ENCODE measurements at places on chromosomes 6 and 20.

DNA sequence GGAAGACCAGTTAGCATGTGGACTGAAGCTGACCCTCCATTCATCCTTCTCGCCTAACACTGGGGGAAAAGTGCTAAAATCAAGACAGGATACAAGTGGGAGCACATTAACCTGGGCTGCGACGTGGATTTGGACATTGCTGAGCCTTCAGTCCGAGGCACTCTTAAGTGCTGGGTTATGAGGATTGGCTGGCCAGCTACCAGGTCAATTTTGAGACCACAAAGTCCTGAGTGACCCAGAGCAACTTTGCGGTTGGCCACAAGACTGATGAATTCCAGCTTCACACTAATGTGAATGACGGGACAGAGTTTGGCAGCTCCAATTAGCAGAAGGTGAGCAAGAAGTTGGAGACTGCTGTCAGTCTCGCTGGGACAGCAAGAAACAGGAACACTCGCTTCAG, 20.7 kb downstream of the FUCA2 start:
- no peak for DNase-seq

DNA sequence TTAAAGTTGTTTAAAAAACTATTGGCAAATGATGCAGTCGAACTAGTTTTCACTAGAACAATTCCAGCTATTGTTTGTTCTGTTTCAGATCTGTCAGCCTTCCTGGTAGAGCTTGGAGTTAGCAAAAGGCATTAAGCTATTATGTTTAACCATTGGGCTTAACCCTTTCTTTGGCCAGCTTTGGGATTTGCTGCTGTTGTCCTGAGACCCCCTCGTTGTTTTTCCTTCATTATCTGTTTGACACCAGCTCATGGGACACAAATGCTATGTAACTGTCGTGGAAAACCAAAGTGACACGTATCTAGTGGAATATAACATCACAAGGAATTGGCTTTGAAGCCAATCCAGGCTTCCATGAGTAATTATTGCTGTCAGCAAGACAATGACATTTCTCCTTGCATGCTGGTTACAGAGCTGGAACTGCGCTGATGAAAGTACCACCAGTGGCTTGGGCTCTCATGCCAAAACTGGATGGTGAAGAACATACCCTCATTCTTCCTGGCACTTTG, 96.0 kb downstream of the EYA2 start:
- no peak for DNase-seq

DNA sequence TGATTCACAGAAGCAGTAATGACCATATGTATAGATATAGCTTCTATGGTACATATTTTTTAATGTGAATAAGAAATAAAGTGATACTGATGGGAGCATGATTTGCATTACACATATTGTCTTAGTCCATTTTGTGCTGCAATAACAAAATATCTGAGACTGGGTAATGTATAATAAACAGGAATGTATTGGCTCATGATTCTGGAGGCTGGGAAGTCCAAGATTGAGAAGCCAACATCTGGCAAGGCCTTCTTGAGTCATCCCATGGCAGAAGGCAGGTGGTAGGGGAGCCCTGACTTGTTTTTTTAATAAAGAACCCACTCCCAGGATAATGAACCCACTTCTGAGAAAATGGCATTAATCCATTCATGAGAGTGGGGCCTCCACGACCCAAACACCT, 185.6 kb upstream of the RREB1 start:
- no peak for DNase-seq

GRCh38 chr6:105452924-105453756, 50.3 kb upstream of the PREP start:
- DNase-seq: no peak

DNA sequence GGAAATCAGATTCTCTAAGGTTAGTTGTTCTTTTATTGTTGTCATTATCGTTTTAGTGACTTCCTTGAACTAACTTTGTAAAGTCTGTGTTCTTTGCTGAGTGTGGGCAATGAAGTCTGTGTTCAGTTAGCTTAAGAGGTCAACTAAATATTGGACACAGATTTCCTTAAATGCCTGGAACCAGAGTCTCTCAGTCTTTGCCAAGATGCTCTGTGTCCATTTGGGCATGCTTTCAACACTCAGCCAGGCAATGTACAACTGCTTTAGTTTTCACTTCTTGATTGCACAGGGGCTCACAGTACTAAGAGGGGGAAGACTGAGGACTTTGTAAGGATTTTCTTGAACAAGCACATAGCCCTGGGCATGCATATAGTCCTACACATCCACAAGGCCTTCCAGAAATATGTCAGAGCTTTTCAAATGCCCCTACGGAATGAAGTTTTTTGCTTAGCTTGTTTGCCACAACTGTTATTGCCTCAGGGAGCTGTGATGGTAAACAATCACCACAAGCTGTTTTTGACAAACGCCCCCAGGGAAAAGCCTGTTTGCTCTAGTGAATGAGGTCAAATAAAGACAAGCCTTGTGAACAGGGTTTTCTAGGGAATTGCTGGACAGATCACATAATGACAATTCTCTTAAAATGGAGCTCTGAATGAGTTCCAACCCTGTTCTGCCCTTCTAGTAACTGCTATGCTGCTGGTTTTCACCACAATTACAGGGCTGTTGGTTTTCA, 82.5 kb downstream of the B3GAT2 start:
- no peak for DNase-seq

DNA sequence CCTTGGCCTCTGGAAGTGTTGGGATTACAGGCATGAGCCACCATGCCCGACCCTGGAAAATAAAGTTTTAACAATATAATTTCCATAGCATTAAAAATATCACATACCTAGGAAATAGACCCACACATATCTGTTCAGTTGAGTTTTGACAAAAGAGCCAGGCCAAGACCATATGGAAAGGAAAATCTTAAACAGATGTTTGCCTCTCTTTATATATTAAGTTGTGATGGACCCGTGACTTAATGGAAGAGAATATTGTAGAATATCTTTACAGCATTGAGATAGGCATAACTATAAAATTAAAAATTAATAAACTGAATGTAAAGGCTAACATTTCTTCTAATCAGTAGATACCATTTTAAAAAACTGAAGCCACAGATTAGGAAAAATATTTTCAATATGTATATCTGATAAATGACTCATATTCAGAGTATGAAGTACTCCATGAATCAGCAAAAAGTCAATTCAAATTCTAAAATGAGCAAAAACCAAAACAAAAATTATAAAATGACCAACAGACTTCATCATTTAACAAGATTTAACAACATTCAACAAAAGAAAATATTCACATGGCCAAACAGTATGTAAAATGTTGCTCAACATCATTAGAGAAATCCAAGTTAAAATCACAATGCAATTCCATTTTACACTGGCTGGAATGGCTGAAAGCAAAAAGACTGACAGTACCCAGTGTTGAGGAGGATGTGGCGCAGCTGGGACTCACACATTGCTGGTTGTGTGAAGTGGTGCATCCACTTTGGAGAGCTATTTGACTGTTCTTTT, 43.3 kb downstream of the GTF2H5 start:
- no peak for DNase-seq

GRCh38 chr20:48722737-48723191, 105.0 kb downstream of the PREX1 start:
- DNase-seq: no peak

- no peak for DNase-seq
These were observed 459.9 kb upstream of the JARID2 start for GRCh38 chr6:14786008-14786407.

DNA sequence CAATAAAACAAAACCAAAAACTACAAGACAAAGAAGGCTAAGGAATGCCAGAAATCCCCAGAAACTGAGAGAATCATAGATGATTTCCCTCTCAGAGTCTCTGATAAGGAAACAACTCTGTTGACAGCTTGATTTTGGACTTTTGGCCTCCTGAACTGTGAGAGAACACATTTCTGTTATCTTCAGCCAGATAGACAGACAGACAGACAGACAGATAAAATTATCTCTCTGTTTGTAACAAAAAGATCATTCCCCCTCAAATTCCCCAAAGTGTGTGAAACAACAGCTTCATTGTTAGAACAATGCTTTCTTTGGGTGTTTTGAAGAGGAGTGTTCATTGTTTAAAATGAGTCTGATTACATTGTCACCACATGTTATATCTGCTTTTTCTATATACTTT, 148.2 kb downstream of the BCKDHB start:
- DNase-seq: no peak

DNA sequence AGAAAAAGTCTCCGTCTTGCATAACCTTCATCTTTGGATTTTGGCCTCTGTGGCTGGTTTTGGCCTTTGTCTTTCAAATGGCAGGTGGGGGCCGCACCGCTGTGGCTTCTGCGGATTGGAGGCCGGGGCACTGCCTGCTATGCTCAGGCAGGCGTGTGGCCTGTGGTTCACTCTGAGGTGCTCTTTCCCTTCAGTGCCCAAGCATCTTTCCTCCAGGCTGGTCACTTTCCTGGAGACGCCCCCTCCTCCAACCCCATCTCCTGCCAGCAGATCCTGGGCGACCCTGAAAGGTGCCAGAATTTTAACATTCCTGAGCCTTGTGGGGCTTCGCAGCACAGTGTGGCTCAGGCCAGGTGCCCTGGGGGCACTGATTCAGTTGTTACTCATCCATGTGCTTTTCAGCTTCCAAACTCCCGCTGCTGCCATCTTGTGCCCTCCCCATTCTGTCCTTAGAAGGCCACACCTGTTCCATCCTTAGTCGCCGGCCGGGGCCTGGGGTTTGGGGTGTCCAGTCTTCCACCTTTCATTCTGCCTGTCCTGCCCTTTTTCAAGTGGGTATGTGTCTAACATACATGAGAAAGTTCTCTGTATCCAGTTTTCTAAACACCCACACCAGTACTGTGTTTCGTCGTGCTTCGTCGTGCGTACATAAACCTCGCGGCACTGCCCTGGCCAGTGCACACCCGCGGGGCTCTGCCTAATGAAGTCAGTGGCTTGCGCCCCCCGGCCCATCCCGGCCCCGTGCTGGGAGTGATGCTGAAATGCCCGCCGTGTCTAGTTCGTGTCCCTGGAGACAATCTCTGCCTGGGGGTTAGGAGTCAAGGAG, 12.1 kb downstream of the SS18L1 start:
- DNase-seq: no peak

- DNase-seq: no peak
These were observed 422.7 kb downstream of the CD83 start for GRCh38 chr6:14540276-14540675.

GRCh38 chr6:157710604-157711003, 112.4 kb upstream of the SNX9 start:
- no peak for DNase-seq

GRCh38 chr6:4848382-4849068, 72.3 kb downstream of the CDYL start:
- DNase-seq: no peak

DNA sequence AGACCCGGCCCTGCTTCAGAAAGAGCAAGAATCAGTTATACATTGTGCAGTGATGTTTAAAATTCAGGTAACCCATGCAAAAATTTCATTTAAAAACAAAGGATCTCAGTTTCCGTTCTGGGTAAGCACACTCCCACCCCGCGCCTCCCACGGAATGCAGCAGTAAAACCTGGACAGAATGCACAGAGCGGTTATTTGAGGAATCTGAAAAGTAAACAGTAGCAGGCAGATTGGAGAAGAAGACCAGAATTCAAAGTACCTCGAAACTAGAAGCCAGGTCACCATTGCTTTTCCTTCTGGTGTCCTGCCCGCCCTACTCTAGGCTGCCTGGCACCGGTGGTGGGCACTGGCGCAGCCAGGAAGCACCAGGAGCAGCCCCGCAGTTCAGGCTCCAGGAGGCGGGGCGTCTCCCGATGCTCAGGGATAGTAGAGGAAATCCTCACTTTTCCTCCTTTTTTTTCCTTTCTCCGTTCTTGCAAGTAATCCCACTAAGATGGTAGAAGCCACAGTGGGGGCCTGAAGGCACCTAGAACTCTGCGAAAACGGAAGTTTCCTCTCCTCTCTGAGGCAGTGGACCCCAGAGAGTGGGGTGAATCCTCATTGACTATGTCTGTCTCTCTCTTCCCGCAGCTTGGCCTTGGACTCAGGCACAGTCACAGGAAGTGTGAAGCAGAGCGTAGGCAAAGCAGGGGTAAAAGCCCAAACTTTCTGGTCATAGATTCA, 28.3 kb downstream of the METTL24 start:
- DNase-seq: no peak

GRCh38 chr6:4687989-4688947, 87.9 kb upstream of the CDYL start:
- no peak for DNase-seq

DNA sequence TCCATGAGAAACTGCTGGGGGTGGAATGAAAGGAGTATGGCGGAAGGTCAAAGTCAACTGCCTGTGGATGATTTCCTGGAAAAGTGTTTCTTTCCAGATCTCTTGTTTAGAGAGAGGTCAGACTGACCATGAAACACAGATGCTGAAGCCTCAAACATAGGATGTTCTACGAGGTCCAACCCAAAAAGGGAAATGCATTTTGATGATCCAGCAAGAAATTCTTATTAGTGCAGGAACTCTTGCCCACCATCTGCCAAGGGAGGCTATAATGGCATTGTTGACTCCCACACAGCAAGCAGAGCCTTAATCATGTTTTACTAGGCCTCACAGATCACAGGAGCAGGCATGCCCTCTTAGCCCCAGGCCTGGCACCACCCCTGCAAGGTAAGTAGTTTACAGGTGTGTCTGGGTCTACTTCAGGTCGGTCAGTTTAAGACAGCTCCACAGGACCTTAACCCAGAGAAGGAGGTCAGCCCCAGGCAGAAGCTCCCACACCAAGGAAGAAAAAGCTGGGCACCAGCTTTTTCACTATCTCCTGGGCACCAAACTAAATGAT, 67.6 kb upstream of the CNKSR3 start:
- DNase-seq: no peak

- no peak for DNase-seq
These were observed 269.3 kb downstream of the ZFAND3 start for GRCh38 chr6:38088829-38089228.

DNA sequence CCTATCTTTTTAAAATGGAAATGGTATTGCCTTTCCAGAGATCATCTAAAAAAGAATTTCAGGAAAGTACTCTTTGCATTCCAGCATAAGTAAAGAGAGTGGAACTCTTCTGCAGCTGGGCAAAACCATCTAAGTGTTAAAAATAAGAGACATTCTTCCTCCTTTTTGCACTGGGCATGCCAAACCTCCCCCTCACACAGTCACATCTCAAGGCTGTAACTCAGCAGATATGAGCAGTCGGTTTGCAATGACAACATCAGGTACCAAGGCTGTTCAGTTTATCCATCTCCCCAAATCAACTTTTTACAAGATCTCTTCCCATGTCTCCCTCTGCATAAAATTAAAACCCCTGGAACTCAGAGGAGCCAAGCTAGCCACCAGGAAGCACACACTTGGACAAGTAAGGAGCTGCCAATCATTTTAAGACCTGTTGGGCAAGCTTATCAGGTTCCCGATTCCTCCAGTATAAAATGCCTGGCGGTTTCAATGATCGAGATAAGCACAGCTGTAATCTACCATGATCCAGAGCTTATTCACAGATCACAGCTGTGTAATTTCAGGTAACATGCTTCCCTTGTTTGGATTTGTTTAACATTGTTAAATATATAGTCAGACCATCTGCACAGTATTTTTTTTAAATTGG, 23.2 kb downstream of the ID4 start:
- DNase-seq: no peak

DNA sequence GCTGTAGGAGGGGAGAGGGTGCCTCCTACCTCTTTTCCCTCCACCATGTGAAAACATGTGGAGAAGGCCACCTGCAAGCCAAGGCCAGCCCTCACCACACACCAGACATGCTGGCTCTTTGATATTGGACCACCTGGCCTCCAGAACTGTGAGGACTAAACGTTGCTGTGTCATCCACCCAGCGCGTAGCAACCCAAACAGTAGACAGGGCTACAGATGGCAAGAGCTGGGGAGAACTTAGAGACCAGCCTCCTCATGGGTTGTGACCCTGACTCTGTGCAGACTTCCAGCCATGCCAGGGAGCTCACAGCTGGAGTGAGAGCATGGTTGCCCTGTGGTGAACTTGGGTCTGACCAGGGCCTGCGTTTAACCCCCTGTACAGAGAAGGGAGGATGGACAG, 195.9 kb upstream of the CST7 start:
- no peak for DNase-seq

- no peak for DNase-seq
These were observed 184.8 kb upstream of the COL21A1 start for GRCh38 chr6:56432194-56432593.

Data from stimulated activated CD4-positive, alpha-beta T cell treated with anti-CD3 and anti-CD28 coated beads, Interleukin-15, amount 100 ng/mL, for 48 hours (primary cell).